ENCODE measurements at places on chromosomes 12 and 14.
A peak's percentile ranks its signal among the peaks of the same experiment; 100 is the strongest.

DNA sequence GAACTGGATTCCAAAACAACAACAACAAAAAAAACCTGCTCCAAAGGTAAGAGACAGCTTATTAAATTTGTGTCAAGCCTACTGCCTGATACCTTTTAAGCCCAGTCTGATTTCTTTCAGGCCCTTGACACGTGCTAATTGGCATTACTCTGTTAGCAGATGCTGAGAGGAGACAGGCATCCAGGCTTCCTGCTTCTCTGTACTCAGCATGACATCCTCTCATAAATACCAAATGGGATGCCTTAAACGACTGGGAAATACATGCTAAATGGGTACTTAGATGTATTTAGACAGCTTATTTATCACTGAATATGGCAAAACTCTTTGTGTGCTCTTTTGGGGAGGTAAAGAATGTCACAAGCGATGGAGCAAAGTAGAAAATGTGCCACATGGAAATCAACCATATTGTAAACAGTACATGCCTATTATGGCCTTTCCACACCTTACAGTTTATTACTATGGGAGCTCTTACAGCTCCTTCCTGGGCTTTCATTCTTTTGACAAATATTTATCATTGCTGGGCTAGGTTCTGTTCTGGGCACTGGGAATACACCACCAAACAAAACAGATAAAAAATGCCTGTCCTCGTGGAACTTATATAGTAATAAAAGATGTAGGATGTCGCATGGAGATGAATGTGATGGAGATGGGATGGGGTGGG lies 11.5 kb upstream of the PCED1B start:
- no peak for DNase-seq

GRCh38 chr14:69945912-69946311 lies 66.7 kb downstream of the SMOC1 start:
- DNase-seq, result no peak

GRCh38 chr12:86634456-86635410 lies 378.5 kb upstream of the MGAT4C start:
- DNase-seq, result no peak

GRCh38 chr12:9730591-9730990 lies 2.3 kb downstream of the CLECL1 start:
- DNase-seq, result no peak

GRCh38 chr12:107978201-107978600 lies 150.9 kb upstream of the WSCD2 start:
- no peak for DNase-seq

DNA sequence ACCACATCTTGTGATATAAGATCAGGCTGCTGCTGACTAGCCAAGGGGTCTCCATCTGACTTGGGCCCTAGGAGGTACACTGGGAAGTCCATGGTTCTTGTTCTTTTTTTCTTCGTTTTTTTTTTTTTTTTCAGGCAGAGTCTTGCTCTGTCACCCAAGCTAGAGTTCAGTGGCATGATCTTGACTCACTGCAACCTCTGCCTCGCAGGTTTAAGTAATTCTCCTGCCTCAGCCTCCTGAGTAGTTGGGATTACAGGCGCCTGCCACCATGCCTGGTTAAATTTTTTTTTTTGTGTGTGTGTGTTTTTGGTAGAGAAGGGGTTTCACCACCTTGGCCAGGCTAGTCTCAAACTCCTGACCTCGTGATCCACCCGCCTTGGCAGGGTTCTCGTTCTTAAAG lies 178.2 kb downstream of the RMST start:
- DNase-seq, result no peak

GRCh38 chr14:55117803-55118441 lies 11.1 kb upstream of the LGALS3 start:
- no peak for DNase-seq

GRCh38 chr14:100726550-100727085 lies at the start of gene DLK1:
TSS of gene DLK1 (plus strand) at chr14:100726892. CDS start at chr14:100727069, 177 bp downstream.
- DNase-seq, result no peak

GRCh38 chr12:100860611-100861010 lies 66.0 kb downstream of the ANO4 start:
- no peak for DNase-seq

- DNase-seq, result no peak
Measured at GRCh38 chr12:31965090-31965489, 5.9 kb downstream of the RESF1 start.

GRCh38 chr12:88844426-88844825 lies 264.2 kb upstream of the KITLG start:
- no peak for DNase-seq

GRCh38 chr14:54085232-54085761 lies 128.7 kb upstream of the BMP4 start:
- no peak for DNase-seq

DNA sequence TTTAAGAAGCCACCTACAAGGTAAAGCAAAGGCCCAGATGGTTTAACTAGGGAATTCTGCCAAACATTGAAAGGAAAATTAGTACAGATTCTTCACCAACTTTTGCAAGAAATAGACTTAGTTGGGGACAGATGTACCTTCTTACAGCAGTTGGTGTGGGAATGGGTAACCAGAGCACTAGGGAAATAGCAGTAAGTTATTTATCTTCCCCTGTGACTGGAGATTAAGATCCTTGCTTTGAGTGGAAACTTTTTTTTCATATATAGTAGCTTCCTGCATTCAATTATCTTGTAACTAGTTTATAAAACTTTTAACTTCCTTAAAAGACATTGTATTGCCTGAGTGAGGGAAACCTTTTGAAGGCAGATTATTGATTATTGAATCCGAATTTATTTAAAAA lies 44.2 kb downstream of the ARID2 start:
- DNase-seq, result no peak

DNA sequence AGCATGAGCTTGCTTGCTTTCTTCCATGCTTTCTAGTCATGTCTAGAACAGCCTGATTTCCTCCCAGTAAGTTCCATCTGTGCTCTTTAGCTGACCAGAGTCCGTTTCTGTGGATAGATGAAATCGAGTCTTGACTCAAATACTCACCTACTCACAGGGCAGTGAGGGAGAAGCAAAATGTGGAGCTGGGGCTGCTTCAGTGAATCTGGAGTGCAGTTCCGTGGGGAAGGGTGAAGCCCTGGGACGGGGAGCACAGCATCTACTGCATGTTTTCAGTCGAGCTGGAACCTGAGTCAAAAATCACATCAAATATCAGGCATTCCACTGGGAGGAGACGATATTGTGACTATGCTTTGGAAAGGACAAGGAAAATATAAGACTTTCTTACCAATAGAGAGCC lies 70.3 kb upstream of the PRMT8 start:
- no peak for DNase-seq

DNA sequence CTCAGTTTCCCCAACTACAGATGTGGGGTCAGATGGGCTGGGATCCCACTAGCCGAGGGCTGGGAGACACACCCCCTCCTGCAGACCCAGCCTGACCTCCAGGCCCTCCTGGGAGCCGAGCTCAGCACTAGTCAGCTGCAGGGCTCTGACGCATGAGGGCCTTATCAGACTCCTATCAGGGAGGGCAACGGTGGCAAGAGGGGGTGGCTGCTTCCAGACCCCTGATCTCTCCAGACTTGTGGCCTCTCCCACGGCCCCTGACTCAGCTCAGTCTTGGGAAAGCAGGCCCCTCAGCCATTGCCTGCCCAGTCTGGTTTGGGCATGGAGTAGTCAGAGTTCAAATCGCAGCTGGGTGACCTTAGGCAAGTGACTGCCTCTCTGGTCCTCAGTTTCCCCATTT lies 2.5 kb downstream of the RASAL1 start:
- DNase-seq, result no peak

- no peak for DNase-seq
Measured at GRCh38 chr12:107525063-107525718, 160.4 kb upstream of the PWP1 start.

GRCh38 chr12:112243255-112244110 lies 118.1 kb downstream of the TRAFD1 start:
- DNase-seq, result no peak

- no peak for DNase-seq
Measured at GRCh38 chr12:5066251-5066650, 22.6 kb downstream of the KCNA5 start.

GRCh38 chr12:62718762-62719426 lies 216.1 kb downstream of the PPM1H start:
- no peak for DNase-seq

DNA sequence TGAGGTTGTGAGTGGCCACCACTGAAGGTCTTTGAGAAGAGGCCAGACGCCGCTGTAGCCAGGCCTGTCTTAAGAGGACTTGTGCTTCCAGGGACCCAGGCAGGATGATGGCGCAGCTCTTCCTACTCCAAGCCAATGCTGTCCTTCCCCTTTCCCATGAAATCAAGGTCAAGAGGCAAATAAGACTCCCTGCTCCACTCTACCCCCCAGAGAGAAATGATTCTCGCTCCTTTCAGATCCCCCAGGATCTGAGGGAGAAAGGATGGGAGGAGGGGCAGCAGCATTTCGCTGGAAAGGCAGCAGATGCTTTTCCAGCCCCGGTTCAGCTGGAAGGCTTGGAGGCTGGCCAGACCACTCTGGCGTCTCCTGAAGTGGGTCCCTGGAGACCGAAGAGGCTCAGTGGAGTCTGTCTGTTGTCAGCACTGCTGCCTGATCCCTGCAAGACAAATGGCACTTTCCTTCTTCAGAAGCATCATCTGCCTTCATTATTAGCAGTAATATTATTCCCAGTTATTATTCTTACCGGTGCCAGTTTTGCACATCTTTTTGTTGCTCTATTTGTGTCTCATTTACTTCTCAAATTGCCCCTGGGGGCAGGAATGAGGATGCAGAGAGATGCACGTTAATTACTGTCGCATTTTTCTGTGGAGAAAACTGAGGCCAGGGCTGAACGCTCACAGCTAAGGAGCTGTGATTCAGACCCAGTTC lies 51.4 kb downstream of the C14orf132 start:
- DNase-seq, result peak; percentile 26

DNA sequence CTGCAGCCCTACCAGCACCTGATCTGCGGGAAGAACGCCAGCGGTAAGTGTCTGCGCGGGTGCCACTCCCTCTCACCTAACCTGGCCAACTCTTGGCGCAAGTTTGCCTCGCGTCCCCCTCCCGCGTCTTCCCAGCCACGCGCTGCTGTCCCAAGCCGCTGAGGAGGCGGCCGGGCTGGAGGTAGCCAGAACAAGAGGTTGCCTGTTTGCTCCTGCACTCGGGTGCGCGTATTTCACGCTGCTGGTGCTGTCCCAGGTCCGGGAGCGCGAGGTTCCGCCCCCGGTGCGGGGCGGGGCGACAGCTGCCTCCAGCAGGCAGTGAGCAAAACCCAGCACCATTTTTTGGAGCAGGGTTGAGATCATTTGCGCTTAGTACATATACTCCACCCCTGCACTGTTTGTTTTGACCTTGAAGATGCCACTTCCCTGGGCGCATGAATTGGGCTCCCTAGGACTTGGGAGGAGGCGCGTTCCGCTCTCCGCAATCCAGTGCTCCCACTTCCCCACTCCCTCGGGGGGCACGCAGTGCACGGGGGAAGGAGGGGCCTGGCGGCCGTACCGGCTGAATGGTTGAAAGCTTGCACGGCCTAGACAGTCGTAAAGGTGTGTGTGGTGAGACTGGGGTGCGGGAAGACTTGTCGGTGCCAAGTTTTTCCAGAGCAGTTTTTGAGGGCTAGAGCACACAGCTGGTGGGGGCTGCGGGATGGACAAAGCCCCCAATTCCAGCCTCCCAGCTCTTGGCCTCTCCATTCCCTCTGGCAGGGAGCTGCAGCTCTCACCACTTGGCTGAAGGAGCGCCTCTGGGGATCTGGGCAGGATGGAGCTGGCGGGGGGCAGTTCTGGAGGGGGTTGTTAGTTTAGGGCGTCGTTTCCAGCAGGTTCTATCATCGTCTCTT lies 226.9 kb upstream of the CRY1 start:
- no peak for DNase-seq

DNA sequence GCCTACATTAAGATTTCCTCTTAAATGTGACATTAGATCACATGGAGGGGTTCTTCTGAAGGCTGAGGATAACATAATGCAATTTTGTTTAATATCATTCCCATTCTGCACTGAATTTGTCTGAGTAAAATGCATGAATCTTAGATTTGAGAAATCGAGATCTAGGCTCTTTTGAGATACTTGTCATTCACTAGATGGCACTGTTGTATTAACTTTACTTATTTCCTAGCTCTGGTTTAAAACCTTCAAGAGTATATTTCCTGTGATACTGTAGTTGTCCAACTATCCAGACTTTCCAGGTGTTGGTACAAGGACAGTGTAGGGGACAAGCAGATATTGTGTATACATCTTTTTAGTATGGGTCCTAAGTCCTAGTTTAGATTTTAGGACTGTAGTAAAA lies 91.7 kb upstream of the SEL1L start:
- DNase-seq, result no peak

GRCh38 chr12:17326649-17327048 lies 720.7 kb upstream of the LMO3 start:
- DNase-seq, result no peak

GRCh38 chr12:127170226-127171180 lies 1096.5 kb upstream of the TMEM132C start:
- DNase-seq, result no peak

- peak; percentile 96 for DNase-seq
Measured at GRCh38 chr14:100375266-100375962, 52.3 kb downstream of the SLC25A47 start.

DNA sequence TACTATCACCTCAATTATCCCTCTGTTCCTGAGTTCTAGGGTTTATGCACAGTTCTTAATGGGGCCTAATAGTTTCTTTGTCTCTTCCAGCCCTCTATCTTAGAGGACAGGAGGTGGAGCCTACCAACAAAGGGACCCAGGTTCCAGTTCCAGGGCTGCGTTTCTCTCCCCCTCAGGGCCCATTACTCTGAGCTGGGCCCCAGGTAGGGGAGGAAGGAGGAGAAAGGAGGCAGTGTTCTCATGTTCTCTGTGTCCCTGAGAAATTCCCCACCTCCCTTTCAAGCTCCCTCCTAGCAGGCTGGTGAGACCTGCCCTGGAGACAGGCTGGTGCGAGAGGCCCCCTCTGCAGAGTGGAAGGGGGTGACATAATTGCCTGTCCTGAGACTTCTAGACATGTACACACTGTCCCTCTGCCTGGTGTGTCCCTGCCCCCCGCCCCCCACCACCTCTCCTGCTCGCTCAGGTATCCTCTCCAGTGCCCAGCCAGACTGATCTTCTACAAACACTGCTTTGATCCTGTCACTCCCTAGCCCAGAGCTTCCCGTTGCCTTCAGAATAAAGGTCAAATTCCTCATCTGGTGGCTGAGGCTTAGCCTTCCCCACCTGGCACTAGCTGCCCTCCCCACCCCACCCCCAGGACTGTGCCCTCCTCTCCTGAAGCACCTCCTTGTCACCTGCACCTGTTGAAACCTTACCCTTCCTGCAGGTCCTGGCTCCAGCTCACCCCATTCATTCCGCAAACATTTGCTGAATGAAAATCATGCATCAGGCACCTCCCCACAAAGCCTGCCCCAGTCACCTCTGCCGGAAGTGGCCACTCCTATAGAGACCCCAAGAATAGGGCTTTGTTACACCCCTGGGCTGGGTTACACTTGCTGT lies 21.1 kb upstream of the KRT8 start:
- DNase-seq, result no peak
